ENCODE measurements at places on chromosomes 3 and 15. TPM values are rescaled to one million over a fixed set of nuclear protein-coding genes. Genes with fewer than 3 reads are reported as not detected.
A peak's percentile ranks its signal among the peaks of the same experiment; 100 is the strongest.

The DNAH12 gene
- 0.47 TPM for total RNA-seq

The NR2E3 gene
- not detected for total RNA-seq

The ZSCAN29 gene
- total RNA-seq, result 28.1 TPM

The MEX3B gene
- total RNA-seq, result 4.1 TPM

The RASL12 gene
- not detected for total RNA-seq

The TRH gene
- not detected for total RNA-seq

The SENP5 gene
- 39.3 TPM for total RNA-seq

The EPB42 gene
- total RNA-seq, result not detected

The ZDHHC23 gene
- 10.9 TPM for total RNA-seq

The PHLDB2 gene
- total RNA-seq, result 63.7 TPM

The TBL1XR1 gene
- 92.8 TPM for total RNA-seq

The ALS2CL gene
- total RNA-seq, result 2.5 TPM

The FBXO40 gene
- total RNA-seq, result not detected

The HSPBAP1 gene
- 5.5 TPM for total RNA-seq

The LRRIQ4 gene
- not detected for total RNA-seq

GRCh38 chr3:177282119-177282655 is 84.9 kb upstream of the TBL1XR1 start:
- DNase-seq, result no peak

DNA sequence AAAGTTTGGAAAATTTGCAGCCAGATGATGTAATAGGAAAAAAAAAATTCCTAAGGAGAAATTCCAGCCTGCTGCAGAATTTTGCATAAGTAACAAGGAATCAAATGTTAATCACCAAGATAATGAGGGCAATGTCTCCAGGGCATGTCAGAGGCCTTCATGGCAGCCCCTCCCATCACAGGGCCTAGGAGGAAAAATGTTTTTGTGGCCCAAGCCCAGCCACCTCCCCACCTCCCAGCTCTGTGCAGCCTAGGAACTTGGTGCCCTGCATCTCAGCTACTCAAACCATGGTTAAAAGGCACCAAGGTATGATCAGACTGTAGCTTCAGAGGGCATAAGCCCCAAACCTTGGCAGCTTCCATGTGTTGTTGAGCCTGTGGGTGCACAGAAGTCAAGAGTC is 704.7 kb upstream of the ROBO1 start:
- no peak for DNase-seq

DNA sequence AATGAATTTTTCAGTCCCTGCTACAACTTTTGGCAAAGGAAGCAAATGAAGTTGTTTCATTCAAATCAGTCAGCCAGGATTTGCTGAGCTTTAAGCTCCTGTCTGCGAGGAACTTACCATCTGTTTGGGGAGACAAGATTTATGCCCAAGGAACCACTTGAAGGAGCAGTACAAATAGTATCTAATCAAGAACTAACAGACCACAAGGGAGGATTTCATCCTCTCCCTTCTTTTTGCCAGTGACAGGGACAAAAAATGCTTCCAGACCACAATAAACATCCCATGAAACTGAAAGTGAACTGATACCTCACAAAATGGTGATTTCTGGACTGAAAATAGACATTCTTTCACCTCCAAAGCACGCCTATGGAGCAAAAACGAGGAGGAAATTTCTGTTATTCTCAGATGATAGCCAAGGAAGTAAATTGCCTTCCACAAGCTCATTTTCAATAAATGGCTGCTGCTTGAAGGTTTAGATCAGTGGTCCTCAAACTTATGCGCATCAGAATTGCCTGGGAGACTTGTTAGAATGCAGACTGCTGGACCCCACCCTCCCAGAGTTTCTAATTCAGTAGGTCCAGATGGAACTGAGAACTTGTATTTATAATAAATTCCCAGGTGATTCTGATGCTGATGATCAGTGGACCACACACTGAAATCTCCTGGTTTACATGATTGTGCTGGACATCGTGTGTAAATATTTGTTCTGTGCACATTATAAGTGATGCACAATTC is 202.4 kb upstream of the GADL1 start:
- peak; percentile 26 for DNase-seq

- DNase-seq, result peak; percentile 94
Observed at GRCh38 chr3:171257251-171258203, 202.7 kb downstream of the TNIK start.

GRCh38 chr3:11363715-11364114 is 91.5 kb downstream of the ATG7 start:
- DNase-seq, result no peak

DNA sequence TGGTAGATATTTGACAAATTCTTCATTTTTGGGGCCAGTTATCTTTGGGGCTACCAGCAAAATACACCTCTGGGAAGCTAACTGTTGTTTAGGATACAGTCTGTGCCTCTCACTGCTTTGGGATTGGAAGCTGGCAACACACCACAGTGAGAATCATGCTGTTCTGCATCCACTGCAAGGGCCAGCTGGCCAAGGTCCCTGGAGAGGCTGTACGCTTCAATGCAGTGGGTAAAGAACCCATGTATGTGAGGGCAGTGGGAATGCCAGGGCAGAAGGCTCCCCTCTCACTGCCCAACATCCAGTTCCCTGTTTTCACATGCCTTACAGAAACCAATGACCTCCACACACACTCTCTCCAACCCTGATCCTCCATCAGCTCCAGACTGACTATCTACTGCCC is 20.1 kb downstream of the ZDHHC3 start:
- DNase-seq, result no peak

- DNase-seq, result no peak
Observed at GRCh38 chr3:72829701-72830100, 18.5 kb downstream of the SHQ1 start.

DNA sequence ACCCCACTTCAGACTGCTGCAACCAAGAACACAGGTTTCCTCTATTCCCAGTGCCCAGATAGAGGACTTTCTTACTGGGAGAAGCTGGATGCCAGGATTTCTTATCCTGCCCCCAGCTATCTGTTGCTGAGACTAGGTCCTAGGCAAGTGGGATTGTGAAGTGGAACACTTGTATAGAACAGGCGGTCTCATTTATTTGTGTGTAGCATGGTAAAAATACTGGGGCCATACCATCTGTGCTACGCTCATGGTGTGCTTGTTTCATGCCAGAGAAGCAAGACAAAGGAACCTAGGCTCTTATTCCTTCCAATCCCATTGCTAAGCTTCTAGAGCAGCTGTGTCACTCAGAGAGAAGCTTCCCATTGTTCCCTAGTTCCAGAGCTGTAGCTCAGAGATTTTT is 191.5 kb upstream of the EPHA6 start:
- DNase-seq, result no peak

- DNase-seq, result no peak
Observed at GRCh38 chr3:136734382-136735070, 17.7 kb downstream of the STAG1 start.

DNA sequence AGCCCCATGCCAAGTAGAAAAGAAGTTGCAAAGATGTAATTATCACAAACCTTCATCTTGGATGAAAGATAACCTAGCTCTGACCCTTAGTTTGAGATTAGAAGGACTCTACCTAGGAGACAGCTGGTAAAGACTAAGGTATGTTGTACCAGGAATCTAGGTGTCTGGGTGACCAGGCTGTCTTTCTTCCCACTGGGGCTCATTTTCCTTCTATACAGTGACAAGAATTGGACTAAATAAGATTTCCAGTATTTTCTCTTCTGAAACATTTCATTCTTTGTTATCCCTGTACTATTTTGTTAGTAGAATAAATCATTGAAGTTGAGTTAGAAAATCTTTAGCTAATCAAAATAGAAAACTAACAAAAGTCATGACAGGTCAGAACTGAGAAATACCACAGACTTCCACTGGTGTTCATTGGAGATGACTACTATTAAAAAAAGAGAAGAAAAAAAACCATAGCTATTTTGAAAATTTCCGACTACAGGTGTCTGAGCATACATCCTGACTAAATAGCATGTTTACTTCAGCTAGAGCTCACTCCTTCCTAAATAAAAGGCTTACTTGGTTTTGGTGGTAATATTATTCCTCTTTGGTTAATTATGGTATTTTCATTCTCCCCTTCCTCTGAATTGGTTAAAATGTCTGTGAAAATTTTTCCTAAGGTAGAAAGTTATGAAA is 10.1 kb downstream of the TGFBR2 start:
- DNase-seq, result no peak

GRCh38 chr15:67809441-67809840 is 15.9 kb upstream of the SKOR1 start:
- no peak for DNase-seq

GRCh38 chr3:183100376-183100775 is 1.1 kb upstream of the MCCC1 start:
- peak; percentile 72 for DNase-seq

- DNase-seq, result peak; percentile 9
Observed at GRCh38 chr3:170132335-170132734, 49.2 kb downstream of the PHC3 start.

- peak; percentile 97 for DNase-seq
Observed at GRCh38 chr3:98972155-98972554, 70.7 kb upstream of the DCBLD2 start.

DNA sequence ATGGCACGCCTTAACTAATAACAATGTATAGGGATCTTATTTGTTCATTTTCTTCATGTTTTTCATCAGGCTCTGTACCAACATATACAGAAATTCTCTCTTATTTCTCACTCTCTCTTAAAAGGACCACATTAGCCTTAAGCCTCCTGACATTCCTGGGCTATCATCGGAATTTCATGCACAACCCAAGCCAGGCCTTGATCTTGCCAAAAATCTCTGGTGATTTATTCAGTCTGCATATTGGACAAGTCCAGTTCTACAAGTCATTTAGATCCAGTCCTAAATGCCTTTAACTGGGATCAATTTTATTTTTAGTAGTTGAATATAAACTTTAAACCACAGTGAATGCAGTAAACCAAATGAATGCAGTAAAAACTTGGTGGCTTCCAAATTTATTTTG is 385.4 kb downstream of the MECOM start:
- DNase-seq, result no peak

GRCh38 chr3:9226326-9226725 is 23.1 kb downstream of the SRGAP3 start:
- DNase-seq, result peak; percentile 79

DNA sequence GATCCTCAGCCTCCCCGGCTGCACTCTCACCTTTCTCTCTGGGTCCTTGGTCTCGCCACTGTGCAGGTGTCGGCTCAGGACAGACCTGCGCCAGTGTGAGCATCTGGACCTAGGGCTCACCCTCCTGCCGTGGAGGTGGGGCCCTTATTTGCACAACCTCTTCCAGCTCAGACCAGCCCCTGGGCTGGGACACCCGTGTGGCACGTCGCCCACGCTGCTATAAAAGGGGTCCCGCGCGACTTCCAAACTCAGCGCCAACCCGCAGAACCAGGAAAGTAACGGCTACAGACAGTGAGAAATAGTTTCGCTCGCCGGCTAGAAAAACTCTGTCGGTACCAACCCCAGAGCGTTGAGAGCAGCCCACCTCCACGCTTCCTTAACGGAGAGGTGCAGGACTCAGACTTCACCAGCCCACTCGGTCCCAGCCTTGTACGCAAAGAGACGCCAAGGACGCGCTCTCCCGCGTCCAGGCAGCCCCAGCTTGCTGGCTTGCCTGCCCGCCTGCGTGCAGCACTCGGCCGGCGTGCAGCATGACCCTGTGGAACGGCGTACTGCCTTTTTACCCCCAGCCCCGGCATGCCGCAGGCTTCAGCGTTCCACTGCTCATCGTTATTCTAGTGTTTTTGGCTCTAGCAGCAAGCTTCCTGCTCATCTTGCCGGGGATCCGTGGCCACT is at the start of the genes DUOX2 and DUOXA2:
Gene DUOX2 (minus strand): TSS at position 97 of the 675 bp plus-strand sequence. CDS start 761 bp downstream, outside the sequence.
Gene DUOXA2 (plus strand): TSS at position 251 of the 675 bp plus-strand sequence. CDS start 280 bp downstream, at position 531.
- DNase-seq, result no peak

DNA sequence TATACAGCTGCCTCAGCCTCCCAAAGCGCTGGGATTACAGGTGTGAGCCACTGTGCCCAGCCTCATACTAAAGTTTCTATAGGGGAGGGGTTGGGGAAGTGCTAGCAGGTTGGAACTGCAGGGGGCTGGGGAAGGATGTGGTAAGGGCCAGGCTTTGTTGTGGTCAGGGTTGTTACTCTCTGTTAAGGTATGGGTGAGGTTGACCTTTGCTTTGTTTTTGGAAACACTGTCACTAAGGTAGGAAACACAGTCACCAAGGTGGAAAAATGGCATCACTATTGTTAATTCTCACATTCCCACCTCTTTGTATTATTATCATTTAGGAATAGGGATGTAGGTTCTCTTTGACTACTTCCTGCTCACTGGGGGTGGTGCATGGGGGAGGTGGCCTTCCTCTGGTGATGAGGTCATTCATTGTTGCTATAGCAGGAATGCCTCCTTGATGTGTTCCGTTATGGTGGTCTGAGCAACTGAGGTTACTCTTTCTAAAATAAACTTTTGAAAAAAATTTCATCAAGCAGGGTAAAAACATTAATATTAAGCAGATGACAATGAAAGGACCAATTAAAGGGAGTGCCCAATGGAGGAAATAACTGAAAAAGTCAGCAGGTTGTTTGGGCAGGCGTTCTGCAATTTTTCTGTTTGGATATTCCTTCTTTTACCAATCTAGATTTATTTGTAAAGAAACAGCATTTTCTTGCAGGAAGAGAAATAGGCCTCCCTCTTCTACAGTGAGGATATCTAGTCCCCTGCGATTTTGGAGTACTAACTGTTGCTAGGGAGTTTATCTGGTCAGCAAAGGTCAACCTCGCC is 150.5 kb downstream of the WDR76 start:
- peak; percentile 52 for DNase-seq

DNA sequence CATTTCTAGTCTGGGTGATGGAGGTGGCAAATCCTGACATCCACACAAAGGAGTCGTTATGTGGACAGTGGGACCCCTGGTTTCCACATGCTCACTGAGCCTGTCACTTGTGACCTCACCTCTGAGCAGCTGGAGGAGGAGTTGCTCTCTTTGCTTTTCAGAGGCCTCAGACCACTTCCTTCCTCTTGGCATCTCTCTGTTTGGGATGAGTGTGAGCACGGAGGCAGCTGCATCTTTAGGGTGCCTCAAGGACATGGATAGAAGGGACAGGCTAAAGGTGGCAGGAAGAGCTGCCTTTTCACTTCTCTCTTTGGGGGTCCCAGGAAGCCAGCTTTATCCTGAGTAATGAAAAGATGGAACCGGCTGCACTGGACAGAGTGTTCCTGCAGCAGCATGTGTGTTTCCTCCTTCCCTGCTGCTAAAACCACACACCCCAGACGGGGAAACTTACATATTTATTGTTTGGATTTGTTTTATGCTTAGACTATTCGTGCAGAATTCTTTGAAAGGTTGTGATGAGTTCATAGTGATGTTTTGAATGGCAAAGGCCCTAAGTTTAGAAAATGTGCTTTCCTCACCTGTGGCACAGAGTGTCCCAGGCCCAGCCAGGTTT is 31.8 kb downstream of the GPR171 start:
- peak; percentile 11 for DNase-seq

- DNase-seq, result no peak
Observed at GRCh38 chr15:55789066-55789660, 46.2 kb upstream of the PRTG start.

GRCh38 chr15:74443100-74443909 is 9.5 kb upstream of the SEMA7A start:
- no peak for DNase-seq

DNA sequence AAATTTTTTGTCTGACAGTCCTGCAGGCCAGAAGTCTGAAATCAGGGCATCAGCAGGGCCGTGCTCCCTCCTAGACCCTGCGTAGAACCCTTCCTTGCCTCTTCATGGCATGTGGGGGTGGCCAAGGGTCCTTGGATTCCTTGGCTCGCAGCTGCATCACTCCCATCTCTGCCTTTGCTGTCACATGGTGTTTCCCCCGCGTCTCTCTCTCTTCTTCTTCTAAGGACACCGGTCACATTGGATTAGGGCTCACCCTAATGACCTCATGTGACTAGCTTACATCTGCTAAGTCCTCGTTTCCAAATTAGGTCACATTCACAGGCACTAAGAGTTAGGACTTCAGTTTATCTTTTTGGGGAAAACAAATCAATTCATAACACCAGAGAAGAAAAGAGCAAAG is 12.0 kb downstream of the SLCO3A1 start:
- no peak for DNase-seq

- peak; percentile 45 for DNase-seq
Observed at GRCh38 chr3:32194653-32195052, 43.8 kb upstream of the CMTM8 start.
